WTC11 (cell line): ENCODE measurements at places on chromosomes 1 and 21.

- DNase-seq = no peak
These were observed 14.0 kb upstream of the GBP5 start for GRCh38 chr1:89286549-89287180.

- DNase-seq = no peak
These were observed 114.3 kb downstream of the NMNAT2 start for GRCh38 chr1:183303901-183304300.

GRCh38 chr1:35570589-35571137 is 2.5 kb upstream of the TFAP2E start:
- DNase-seq = no peak

- no peak for DNase-seq
These were observed 29.5 kb downstream of the AK4 start for GRCh38 chr1:65177457-65177856.

DNA sequence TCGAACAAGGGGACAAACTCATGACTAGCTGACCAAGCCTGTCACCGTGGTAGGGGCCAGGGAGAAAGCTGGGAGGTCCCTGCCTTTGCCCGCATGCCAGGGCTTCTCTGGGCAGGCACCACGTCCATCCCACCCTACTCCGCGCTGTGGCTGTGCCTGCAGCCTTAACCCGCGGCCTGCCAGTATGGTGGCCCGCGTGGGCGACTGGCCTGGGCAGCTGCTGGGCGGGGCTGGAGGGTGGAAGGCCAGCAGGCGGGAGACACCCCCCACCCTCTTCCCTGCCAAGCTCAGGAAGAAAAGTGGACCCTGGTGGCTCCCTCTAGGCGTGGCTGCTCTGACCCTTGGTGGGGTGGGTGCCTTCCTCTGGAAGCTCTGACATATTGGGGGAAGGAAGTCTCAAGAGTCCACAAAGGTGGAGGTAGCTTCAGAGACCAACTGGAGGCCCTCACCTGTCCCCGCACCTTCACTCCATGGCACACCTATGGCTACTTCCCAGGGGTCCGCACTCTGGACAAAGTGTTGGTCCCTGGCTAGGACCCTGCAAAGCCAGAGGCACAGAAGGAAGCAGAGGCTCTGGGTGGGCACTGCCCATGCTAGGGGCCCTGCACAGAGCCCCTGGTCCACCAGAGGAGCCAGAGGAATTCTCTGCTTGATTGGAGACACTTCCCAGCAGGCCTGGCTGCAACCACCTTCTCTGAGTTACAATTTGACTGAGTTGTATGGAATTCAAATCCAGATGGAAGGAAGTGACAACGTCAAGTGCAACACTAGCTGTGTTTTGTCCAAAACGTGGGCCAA is 3.3 kb upstream of the SKI start:
- no peak for DNase-seq

- no peak for DNase-seq
These were observed 3.6 kb downstream of the PEA15 start for GRCh38 chr1:160208557-160209320.

DNA sequence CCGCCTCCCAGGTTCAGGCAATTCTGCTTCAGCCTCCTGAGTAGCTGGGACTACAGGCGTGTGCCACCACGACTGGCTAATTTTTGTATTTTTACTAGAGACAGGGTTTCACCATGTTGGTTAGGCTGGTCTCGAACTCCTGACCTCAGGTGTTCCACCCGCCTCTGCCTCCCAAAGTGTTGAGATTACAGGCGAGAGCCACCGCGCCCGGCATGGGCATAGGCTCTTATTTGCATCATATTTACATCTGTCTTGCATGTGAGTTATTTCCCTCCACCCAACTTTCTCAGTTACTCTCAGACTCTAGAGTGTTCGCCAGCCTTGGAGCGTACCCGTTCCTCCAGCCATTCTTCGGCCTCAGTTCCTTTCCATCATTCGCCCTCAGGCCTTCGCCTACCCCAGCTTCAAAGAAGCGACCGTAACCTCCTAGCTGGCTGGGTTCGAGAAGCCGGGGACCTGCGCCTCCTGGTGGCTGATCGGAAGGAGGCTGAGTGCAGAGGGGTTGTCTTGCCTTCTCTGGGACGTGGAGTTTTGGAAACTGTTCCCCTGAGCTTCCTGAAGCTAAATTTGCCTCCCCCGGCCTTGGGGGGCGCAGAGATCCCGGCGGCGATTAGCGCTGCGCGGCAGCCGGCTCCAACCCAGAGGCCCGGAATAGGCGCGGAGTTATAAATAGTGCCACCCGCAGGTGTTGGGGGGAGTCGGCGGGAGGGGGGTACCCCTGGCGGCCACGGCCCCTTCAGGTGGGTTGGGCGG is 3.6 kb upstream of the ZBTB7B start:
- peak; percentile 90 for DNase-seq

DNA sequence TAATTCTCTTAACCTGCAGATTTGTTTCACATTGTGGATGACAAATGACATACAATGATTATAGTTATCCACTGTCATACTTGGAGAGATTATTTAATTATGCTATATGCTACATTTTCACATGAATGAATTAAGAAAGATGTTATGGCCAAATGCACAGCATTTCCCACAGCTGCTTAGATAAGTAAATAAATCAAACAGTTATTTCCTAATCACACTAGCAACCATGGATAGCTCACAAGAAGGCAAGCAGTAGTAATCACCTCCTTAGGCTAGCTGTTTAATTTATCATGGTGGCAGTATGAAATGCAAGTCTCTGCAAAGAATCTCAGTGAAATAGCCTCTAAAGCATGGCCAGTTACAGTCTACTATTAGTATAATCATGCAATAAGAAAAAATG is 1581.5 kb downstream of the NCAM2 start:
- DNase-seq = no peak

- no peak for DNase-seq
These were observed 11.9 kb downstream of the F5 start for GRCh38 chr1:169574336-169574735.

- no peak for DNase-seq
These were observed 57.0 kb downstream of the SASS6 start for GRCh38 chr1:100075773-100076172.

GRCh38 chr21:45363921-45364467 is 41.0 kb upstream of the COL18A1 start:
- DNase-seq = no peak

- DNase-seq = no peak
These were observed 195.7 kb downstream of the FCRL5 start for GRCh38 chr1:157356601-157357000.

DNA sequence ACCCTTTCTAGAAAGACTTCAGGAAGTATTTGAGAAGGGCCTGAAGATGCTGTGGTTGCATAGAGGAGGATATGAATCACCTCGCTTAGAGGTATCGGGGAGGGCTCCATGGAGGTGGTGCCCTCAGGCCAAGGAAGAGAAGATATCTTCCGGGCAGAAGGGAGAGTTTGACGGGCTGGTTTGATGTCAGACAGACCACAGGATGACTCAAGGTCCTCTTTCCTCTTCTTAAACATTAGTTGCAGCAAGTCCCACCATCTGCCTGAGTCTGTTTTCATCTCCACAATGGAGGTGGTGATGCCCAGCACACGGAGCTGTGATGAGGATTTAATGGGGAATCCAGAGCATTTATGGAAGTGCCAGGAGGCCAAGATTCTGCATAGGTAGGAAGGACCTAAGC is 25.1 kb upstream of the RUNX3 start:
- no peak for DNase-seq

GRCh38 chr1:208393826-208394225 is 149.6 kb upstream of the PLXNA2 start:
- no peak for DNase-seq

DNA sequence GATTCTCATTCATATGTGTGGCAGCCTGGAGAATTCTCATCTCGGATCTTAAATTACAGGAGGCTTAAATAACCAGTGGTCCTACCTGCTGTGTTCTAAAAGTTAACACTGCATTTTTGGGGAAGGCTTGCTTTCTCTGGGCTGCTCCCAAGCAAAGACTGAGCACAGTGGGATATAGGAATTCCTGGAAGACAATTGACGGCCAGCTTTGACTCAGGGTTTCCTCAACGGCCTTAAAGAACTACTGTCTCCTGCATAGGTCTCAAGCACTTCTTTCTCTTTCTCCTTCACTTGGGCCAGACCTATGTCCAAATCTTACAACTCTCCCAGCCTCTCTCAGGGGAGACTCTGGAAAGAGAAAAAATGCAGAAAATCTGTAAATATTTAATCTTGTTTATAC is 1.0 kb upstream of the KRTAP13-3 start:
- DNase-seq = peak; percentile 25
